ENCODE measurements at places on chromosomes 11 and 22.

DNA sequence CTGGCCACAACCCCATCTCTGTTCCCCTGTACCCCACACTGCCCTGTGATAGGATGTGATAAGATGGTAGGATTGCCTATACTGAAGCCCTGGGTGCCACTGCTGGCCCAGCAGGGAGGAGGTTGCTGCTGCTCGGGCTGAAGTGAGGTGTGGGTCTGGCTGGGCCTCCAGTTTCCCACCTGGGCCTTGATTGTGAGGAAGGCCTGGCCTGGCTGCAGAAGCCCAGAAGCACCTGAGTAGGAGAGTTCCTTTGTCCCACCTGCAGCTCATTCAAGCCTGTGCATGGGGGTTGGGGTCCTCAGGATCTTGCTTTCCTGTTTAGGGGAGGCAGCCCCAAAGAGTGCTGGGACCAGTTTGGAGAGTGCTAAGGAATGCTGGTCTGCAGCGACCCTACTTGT is 3.3 kb downstream of the ST3GAL4 start:
- DNase-seq, result no peak

GRCh38 chr11:102497061-102497460 is 33.5 kb downstream of the MMP7 start:
- no peak for DNase-seq

- DNase-seq, result no peak
Observed at GRCh38 chr11:11345099-11345498, 8.0 kb downstream of the CSNK2A3 start.

DNA sequence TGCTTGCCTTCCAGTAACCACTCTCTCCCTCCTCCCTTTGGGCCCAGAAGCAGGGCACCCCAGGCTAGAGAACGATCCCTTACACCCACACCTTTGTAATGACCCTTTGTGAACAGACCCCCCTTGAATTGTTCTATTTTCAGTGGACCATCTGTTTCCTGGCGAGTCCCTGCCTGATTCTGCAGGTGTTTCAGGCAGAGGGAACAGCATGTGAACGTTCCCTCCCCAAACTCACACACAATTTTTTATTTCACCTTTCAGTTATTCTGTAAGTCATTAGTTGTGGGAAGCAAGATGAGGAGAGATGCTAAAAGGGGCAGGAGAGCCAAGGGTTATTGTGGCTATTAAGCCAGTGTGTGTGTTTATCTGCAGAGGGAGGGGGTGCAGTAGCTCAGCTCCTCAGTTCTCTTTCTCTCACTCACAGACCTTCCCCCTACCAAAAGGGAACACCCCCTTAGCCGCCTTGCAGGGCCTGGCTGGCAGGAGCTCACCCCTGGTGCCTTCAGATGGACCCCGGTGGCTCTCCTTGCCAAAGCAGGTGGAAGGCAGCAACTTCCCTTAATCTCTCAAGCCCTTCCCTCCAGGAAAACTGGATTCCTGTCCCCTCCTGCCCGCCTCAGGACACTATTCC is 64.8 kb upstream of the SPON1 start:
- DNase-seq, result no peak

DNA sequence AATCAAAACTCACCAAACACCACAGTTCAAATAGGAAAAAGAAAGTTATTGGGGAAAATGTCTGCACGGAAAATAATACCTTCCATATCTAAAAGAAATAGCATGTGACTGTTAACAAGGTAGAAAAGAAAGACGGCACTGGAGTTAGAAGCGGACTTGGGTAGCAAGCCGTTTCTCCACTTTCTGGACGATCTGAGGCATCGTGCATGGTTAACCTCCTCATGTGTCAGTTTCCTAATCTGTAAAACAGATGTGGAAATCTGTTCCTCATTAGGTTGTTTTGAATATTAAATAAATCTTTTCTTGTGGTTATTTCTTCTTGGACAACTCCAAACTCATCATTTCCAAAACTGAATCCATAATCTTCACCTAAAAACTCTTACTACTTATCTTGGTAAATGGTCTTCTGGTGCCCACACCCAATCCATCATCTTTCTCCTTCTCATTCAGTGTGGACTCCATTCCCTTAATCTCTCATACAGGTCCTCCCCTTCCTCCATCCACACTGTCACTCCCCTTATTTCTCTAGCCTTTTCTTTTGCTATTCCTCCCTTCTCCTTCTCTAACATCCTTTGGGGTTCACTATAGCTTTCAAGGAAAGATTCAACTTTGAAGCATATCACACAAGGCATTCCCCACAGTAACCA is 53.5 kb downstream of the VSIG10L2 start:
- DNase-seq, result no peak

DNA sequence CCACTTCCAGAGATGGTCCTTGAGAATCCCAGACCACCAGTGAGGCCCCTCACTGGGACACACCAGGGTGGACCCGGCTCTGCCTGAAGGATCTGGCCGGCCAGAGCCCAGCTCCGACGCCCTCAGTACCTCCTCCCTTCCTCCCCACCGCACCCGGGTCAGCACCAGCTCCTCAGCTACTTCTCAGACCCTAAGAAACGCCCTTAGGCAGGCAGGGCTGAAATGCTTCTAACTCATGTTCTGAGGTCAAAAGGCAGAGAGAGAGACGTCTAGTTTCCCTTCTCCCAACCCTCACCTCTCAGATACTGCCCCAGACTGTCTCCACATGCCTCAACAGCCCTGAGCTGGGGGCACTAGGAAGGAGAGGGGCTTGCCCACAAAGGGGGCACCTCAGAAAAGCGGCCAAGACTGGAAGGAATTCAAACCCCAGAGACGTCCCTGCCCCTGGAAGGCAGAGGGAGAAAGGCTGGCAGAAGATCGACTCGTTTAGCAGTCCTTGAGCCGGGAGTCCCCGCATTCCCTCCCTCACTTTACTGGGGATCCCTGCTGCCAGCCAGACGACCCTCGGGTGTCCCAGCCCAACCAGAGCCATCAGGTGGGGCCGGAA is 539 bp downstream of the USH1C start:
- peak; percentile 45 for DNase-seq

- no peak for DNase-seq
Observed at GRCh38 chr11:112697391-112698178, 263.6 kb upstream of the NCAM1 start.

DNA sequence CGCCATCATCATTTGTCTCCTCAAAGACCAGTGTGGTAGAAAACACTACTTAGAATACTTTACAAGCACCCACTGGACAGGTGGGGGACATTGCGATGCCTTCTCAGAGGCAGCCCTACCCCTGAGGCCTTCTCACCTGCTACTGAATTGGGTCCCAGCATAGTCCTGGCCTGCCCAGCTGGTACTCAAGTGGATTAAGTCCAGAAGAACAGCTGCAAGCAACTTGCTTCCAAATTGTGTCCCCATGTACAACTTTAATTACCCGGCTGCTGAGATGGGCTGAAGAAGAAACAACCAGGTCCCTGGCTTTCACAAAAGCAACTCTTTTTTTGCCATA is 12.3 kb downstream of the ABTB2 start:
- DNase-seq, result no peak

DNA sequence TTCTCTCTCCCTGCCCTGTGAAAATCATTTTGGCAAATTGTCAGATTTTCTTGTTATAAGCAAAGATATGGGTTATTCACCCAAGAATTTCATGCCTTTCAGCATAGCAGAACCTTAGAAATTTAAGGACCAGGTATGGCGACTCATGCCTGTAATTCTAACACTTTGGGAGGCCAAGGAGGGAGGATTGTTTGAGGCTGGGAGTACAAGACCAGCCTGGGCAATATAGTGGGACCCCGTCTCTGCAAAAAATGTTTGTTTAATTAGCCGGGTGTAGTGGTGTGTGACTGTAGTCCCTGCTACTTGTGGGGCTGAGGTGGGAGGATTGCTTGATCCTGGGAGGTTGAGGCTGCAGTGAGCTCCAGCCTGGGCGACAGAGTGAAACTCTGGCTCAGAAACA is 27.6 kb downstream of the APLP2 start:
- DNase-seq, result no peak

GRCh38 chr11:125128450-125128849 is 17.0 kb upstream of the TMEM218 start:
- DNase-seq, result no peak

- no peak for DNase-seq
Observed at GRCh38 chr11:112844517-112844916, 116.7 kb upstream of the NCAM1 start.

GRCh38 chr22:42947211-42947990 is 67.5 kb downstream of the PACSIN2 start:
- DNase-seq, result no peak

DNA sequence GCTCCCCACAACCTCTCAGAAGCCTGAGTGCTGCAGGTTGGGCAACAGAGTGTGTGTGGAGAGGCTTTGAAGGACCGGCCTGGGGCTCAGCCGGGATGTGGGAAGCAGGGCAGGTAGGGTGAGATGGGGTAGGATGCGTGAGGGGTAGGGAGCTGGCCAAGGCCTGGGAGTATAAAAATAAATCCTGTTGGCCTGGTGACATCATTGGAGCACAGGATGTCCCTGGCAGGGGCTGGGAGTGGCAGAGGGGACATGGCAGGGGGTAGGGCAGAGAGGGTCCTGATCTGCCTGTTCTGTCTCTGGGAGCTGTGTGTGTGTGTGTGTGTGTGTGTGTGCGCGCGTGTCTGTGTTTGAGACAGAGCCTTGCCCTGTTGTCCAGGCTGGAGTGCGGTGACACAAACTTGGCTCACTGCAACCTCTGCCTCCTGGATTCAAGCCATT is 28.6 kb downstream of the TEF start:
- DNase-seq, result no peak

DNA sequence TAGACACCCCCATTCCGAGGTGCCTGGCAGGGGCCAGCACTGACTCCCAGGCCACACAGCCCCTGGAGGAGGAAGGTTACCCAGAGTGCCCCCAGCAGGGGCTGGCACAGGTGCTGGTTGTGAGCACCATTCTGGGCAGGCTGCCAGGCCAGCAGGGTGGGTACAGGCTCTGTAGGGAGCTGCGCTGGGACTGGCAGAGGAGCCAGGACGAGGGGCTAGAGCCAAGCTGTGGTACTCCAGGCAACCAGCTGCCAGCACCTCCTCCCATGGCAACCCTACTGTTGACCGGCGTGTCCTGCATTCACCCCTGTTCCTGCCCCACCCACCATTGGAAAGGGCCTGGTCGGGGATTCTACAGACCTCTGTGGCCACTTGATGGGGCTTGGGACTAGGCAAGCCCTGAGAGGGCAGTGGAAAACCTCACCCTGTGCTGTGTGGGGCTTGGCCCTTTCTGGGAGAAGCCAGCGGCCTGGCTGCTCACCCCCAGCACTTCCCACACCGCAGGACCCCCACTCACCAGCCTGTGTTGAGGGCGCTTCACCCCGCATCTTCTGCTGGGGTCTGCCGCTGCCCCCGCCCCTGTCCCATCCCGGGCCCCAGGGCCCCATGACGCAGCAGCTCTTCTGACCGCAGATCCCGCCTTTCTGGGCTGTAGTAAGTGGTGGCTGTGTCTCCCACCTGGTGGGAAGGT is 1.9 kb downstream of the CLDN5 start:
- DNase-seq, result no peak

GRCh38 chr22:42064629-42065028 is 6.0 kb downstream of the NAGA start:
- peak; percentile 35 for DNase-seq

DNA sequence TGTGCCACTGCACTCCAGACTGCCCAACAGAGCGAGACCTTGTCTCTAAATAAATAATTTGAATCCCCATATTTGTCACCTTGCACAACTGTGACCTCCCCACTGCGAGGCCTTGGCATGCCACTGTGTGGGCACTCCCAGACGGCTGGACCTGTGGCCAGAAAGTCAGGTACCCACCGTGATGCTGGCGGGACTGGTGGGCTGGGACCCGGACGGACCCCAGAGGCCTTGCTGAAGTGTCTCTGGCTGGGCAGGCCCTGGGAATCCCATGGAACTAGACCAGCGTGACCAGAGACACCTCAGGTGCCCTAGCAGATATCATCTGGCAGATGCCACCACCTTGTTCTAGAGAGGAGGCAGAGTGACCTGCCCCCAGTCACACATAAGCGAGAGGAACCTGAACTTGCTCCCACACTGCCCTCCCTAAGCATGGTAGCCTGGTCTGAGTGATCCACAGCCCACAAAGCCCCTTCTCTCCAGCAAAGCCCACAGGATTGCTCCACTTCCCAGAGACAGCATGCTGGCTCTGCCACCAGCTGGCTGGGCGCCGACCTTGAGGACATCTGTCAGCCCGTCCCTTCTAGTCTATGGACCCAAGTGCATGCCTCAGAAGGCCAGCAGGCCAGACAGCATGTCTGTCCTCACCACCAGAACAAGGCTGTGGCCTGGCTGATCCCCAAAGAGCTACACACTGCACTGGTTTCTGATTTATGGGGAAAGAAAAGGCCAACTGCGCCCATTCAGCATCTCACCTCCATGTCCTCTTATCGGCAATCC is 9.5 kb downstream of the MACROD1 start:
- no peak for DNase-seq

- DNase-seq, result no peak
Observed at GRCh38 chr11:130213979-130214281, 54.3 kb downstream of the ST14 start.

GRCh38 chr11:116348226-116348625 is 424.6 kb downstream of the BUD13 start:
- no peak for DNase-seq

DNA sequence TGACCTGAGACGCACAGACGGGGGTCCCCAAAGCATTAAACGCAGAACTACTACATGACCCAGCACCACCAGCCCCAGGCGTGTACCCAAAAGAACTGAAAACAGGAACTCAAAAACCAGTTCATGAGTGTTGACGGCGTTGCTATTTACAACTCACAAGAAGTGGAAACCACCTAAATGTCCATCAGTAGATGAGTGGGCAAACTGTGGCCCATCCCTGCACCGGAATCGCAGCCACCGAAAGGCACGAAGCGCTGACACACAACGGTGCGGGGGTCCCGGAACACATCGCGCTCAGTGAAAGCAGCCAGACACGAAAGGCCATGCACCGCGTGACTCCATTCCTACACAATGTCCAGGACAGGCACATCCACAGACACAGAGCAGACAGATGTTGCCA is 79.2 kb downstream of the TRMU start:
- DNase-seq, result no peak

- peak; percentile 37 for DNase-seq
Observed at GRCh38 chr11:33970984-33971466, 79.1 kb upstream of the LMO2 start.

GRCh38 chr11:65078151-65078550 is 5.7 kb downstream of the CDCA5 start:
- peak; percentile 75 for DNase-seq

- DNase-seq, result no peak
Observed at GRCh38 chr11:104650234-104650633, 248.0 kb downstream of the CASP12 start.

- DNase-seq, result peak; percentile 74
Observed at GRCh38 chr22:38753948-38754750, 1.6 kb downstream of the SUN2 start.

- DNase-seq, result no peak
Observed at GRCh38 chr11:11312738-11313137, 40.3 kb downstream of the CSNK2A3 start.

DNA sequence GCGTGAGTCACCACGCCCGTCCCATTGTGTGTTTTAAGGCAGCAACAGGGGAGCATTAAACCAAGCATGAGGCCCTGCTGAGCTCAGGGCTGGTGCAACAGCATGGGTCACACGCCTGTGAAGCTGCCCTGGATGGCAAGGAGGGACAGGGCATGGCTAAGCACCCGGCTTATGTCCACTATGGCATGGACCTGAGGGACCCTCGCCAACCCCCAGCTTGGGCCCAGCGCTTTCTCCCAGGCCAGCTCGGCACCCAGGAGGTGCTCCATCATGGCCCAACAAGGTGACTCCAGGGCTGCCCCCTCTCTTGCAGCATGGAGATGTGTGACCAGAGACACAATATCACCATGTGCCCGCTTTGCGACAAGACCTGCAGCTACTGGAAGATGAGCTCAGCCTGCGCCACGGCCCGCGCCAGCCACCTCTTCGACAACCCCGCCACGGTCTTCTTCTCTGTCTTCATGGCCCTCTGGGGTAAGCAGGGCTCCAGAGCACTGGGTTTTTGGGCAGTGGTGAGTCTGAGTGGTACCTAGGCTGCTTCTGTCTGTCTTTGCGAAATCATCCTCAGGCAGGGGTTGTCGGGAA is 53.6 kb downstream of the ANO1 start:
- DNase-seq, result no peak
